ENCODE measurements at places on chromosomes 7 and 10. TPM values are rescaled to one million over a fixed set of nuclear protein-coding genes. Genes with fewer than 3 reads are reported as not detected.

The CHRM2 gene
- 0.04 TPM for polyA plus RNA-seq

The ANKRD22 gene
- 31.5 TPM for polyA plus RNA-seq

The LLCFC1 gene
- not detected for polyA plus RNA-seq

The CTAGE4 gene
- 3.2 TPM for polyA plus RNA-seq

The AGR3 gene
- polyA plus RNA-seq: not detected

The RAPGEF5 gene
- 6.7 TPM for polyA plus RNA-seq

The FRMPD2 gene
- polyA plus RNA-seq: 0.02 TPM

The ZNF117 gene
- polyA plus RNA-seq: 4.6 TPM

The FRMD4A gene
- polyA plus RNA-seq: 9.3 TPM

The HSPA14 gene
- 8.8 TPM for polyA plus RNA-seq

The CASTOR2 gene
- 3.3 TPM for polyA plus RNA-seq

The SFTPA1 gene
- 0.57 TPM for polyA plus RNA-seq

The NEURL1 gene
- polyA plus RNA-seq: 0.10 TPM

The C10orf67 gene
- polyA plus RNA-seq: 0.04 TPM

The EGR2 gene
- polyA plus RNA-seq: 0.49 TPM

The CTTNBP2 gene
- polyA plus RNA-seq: 12.7 TPM

The KIAA1217 gene
- polyA plus RNA-seq: 22.2 TPM

The NYAP1 gene
- polyA plus RNA-seq: 0.32 TPM

The GALNT17 gene
- polyA plus RNA-seq: 1.7 TPM
